ENCODE measurements at places on chromosomes 2 and 18.

DNA sequence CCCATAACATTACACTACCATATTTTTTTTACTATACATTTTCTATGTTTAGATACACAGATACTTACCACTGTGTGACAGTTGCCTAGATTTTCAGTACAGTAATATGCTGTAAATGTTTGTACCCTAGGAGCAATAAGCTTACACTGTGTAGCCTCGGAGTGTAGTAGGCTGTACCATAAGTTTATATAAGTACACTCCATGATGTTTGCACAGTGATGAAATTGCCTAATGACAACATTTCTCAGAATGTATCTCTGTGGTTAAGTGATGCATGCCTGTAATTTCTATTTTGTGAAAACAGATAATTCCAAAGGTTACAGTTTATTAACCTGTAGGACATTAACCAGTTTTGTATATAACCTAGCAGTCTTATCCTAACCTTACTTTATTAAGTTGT is 128.1 kb upstream of the RBMS1 start:
- no peak for DNase-seq

GRCh38 chr2:133674433-133675331 is 106.4 kb upstream of the NCKAP5 start:
- peak; percentile 77 for DNase-seq

DNA sequence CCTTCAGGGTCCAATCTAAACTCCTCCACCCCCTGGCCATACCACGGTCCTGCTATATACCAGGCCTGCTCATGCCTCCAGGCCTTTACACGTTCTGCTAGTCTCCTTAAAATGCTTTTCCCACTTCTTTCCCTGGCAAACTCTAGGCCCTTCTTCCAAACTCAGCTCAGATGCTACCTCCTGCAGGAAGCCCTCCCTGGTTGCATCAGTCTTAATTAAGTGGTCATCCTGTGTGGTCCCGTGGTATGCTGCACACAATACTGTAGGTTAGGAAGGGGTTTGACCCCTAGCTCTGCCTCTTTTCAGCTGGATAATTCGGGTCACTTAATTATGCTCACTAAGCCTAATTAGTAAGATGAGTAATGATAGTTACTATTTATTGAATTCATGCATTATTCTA is 85.9 kb upstream of the SP3 start:
- no peak for DNase-seq

- DNase-seq = no peak
These were observed 119.1 kb downstream of the BAZ2B start for GRCh38 chr2:159497256-159497655.

DNA sequence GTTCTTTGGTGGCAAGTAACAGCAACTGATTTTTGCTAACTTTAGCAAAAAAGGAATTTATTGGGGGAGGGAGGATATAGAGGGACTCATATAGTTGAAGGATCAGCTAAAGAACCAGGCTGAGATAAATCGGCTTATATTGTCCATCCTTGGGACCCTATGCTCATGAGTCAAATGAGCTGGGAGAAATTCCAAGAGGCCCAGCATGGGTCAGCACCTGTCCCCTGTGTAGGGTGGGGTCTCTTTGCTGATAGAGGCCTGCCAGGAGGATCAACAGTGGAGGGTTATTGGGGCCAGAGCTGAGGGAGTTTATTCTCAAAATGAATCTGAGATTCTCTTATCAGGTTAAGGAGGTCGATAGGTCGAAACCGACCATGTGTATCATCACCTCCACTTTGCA is 97.2 kb downstream of the VAPA start:
- no peak for DNase-seq

DNA sequence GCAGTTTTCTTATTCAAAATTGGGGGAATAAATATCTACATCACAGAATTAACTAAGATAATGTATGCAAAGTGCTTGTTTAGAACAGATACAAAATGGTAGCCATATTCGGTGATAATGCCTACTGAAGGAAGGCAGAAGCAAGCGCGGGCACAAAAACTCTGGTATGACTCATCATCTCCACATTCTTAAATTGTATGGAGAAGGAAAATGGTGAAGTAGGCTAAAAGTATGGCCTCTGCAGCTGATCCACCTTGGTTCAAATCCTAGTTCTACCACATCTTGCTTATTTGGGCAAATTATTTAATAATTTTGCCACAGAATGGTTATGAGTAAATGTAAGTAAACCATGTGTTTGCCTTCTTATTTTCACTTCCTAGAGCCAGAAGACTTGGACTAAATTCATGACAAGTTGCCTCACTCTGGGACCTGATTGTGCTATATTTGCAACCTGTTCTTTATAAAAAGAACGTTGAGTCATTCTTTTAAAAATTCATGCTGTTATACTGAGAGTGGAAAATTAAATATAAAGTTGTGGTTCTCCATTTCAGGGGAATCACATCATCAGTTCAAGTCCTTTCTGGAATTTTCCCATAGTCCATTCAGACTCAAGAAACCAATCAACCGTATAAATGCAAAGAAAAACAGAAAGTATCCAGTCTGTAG is 9.0 kb upstream of the CDK15 start:
- no peak for DNase-seq

GRCh38 chr2:30826481-30826880 is 19.2 kb upstream of the CAPN13 start:
- DNase-seq = no peak

GRCh38 chr2:55408098-55408882 is 11.4 kb downstream of the CCDC88A start:
- DNase-seq = no peak

DNA sequence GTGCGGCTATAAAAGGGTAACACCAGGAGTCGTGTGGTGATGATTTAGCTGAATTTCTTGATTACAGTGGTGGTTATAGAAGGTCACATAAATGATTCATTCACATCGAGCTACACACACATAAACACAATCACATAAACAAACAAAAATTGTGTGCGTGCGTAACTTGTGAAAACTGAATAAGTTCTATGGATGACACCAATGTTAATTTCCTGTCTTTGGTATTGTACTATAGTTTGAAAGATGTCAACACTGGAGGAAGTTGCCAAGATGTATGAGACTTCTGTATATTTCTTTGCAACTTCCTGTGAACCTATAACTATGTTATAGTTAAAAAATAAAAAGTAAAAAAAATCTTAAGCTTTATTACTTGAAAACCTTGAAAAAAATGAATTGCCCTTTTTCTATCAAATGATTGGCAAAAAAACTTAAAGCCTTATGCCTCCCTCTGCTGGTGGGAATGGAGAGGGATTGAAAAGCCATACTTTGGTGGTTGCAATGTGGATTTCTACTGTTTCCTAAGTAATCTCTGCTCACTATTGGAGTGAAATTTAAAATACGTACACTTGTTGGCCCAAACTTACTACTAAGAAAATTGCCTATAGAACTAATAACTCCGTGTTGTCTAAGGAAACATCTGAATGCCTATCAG is 227.7 kb downstream of the RPIA start:
- no peak for DNase-seq

DNA sequence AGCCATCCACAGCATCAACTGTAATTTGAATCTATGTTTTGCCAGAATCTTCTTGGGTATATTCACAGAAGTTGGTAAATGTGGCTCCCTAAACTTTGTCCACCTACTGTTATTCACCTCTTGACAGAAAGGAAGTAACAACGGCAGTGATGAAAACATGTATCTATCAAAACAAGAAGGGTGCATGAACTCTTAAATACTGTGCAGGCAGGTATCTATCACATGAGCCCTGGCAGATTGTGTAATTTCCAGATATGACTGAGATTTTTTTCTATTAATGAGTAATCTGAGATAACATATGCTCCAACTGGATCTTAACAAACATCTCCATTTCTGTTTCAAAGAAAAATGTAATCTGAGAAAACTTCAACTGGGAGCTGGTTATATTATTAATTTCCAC is 36.6 kb downstream of the SFT2D3 start:
- DNase-seq = no peak

Data from substantia nigra (tissue), 51 donors.